ENCODE measurements at places on chromosomes 16 and 17.

- no peak for DNase-seq
Observed at GRCh38 chr16:77951788-77952187, 70.6 kb upstream of the CLEC3A start.

- no peak for DNase-seq
Observed at GRCh38 chr17:43975898-43976297, 22.2 kb upstream of the PYY start.

DNA sequence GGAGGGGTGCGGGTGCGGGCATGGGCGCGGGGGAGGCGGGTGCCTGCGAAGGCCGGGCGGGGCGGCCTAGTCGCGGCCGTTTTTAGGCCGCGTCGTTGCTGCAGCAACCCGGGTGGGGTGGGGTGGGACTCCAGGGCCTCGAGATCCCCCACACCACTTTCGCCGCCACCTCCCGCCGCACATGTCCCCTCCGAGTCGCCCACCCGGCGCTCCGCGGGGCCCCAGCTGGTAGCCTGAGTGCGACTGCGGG lies 11.3 kb downstream of the TBX2 start:
- DNase-seq: no peak

DNA sequence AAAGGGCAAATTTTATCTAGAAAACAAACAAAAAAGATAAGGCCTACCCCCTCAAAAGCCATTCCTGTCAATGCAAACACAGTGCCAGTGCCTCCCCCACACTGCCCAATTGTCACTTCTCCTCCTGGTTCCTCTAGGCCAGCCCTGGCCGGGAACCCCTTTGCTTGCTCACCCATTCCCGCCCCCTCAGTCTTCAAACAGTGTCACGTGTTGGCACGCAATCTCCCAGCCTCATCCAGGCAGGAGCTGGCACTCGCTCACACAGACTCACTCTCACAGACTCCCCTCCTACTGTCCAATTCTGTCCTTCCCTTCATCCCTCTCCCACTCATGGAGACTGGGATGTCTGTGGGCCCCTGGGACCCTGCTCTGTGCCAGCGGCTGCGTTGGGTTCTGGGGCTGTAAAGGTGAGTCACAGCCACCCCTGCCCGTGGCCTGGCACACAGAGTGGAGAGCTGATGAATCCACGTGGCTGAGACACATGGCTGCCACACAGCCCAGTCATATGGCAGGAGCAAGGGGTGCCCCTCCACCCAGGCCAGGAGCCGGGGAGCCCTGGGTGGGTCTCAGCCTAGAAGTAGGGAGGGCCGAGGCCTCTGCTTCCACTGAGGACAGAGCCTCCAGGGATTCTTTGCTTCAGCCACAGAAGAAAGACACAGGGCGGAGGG lies 54.8 kb downstream of the VAC14 start:
- DNase-seq: no peak

DNA sequence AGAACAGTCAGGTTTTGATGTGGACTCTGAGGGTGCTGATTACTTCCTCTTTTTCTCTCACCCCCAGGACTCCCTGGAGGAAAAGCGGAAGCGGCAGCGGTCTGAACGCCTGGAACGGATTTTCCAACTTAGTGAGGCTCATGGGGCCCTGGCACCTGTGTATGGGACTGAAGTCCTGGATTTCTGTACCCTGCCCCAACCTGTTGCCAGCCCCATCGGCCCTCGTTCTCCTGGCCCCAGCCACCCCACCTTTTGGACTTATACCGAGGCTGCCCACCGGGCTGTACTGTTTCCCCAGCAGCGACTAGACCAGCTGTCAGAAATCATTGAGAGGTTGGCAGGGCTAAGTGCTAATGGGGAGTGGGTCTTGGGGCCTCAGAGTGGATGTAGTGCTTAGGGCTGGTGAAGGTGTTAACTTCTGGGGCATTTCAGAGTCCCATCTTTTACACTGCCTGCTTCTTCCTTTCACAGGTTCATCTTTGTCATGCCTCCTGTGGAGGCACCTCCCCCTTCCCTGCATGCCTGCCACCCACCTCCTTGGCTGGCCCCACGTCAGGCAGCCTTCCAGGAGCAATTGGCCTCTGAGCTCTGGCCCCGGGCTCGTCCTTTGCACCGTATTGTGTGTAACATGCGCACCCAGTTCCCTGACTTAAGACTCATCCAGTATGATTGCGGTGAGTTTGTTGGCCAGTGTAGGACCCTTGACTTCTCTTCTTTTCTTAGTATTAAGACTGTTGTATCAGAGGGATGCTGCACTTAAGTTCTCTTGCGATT lies 19.1 kb upstream of the PHKG2 start:
- no peak for DNase-seq

DNA sequence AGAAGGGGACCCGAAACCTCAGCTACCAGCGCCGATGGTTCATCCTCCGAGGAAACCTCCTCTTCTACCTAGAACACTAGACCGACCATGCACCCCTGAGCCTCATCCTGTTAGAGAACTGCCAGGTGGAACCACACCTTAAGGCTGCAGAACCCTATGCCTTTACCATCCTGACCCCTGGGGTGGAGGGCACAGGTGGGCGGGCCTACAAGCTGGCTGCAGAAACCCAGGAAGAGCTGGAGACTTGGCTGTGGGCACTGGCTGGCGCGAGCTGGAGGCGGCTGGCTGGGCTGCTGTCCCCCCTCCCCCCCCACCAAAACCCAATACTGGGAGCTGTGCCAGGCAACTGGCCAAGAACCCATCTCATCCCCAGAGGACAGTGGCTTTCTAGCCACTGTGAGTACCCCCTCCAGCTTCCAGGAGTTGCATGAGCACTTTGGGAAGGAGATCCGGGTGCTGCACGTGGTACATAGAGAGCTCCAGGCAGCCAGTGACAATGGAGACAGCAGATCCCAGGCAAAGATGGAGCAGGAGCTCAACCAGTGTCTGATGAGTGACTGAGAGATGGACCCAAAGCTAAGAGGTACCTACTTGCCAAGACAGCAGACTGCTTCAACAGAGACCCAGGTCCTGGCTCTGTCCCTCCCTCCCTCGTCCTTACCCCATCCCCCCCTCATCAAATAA lies 1.4 kb upstream of the CD2BP2 start:
- no peak for DNase-seq

- DNase-seq: no peak
Observed at GRCh38 chr16:797120-797420, 3.5 kb downstream of the GNG13 start.

DNA sequence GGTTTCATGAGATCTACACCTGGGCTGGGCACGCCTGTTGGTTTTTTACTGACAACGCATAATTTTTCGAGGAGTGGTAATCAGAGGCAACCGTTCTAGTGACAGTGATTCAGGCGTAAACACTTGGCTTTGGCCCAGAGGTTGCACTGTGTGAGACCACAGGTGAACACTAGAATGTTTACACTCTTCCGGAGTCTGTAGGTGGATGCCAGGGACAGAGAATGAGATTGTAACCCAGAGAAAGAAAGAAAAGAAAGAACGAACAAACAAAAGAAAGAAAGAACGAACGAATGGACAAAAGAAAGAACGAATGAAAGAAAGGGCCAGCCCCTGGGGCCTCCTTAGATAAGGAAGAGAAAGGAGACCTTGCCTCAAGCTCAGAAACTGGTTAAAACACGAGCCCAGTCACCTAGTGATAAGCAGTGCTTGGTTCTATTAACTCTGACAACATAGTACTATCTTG lies 113.2 kb downstream of the PRKCB start:
- DNase-seq: no peak

DNA sequence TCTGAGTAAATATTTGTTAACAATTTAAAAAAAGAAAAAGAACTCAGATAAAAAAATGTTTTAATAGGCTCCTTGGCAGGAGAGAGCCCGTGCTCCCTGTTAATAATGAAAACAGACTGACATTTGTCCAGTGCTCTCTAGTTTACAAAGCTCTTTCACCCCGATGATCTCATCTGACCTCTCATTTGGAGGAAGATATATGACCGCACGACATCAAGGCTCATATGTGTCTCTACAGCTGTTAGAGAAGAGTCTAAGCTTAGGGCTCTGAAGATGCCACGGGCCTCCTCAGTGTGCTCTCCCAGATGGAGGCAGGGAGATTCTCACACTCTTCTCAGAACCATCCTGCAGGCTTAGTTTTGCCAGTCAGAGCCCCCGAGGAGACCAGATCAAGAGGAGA lies 280.8 kb upstream of the IRX5 start:
- DNase-seq: no peak

GRCh38 chr17:42989726-42990652 lies 8.2 kb upstream of the RPL27 start:
- DNase-seq: no peak

DNA sequence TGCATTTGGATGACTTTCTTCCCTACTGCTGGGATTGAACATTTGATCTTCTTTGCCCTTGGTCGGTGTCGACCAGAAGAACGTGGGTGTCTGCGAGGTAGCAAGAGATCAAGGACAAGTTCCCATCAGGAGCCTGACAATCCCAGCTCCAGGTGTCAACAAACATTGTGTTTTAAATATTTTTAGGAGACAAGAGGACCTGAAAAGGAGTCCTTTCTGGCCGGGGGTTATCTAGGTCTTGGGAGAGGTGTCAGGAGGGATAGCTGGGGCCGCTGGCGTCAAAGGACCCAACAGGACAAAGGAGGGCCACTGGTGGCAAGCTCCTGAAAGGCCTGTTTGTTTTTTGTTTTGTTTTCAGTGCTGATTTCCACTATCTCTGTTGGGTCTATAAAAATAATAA lies 308.4 kb upstream of the ERCC4 start:
- DNase-seq: no peak

DNA sequence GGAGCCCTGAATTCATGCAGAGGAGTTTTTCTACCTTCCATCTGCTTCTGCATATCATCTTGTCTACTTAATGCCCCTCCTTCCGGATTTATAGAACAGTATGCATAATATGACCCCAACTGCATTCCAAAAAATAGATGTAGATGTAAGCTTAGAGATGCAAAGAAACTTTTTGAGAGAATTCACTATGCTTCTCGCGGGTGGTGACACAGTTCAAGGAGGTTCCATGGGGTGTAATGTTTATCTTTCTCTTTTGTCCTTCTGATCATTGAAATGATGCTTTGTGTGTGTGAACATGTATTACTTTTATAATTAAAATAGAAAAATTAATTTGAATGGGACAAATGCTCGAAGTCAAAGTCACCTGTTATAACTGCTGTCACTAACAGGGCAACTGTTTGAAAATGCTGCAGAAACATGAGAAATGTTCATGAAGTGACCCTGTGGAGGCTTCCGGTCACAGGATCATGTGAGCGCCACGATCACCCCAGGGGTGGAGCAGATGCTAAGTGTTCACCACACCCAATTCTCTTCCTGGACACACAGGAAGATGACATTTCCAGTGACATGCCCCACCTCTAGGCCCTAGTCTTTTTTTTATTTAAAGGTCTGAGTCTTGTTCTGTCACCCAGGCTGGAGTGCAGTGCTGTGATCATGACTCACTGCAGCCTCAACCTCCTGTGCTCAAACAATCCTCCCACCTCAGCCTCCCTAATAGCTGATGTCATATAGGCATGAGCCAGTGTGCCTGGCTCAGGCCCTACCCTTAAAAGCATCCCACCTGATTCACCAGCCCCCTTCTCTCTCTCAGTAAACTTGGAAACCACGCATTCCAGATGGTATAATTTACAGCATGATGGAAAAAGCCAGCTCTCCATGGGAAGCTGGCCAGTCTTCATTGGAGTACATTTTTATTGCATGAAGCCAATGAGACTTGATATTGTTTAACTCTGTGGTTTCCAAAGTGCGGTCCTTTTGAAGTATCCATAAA lies 21.0 kb upstream of the AGRP start:
- no peak for DNase-seq

- DNase-seq: no peak
Observed at GRCh38 chr17:40822132-40822812, at the start of gene KRT10. TSS of gene KRT10 (minus strand) at chr17:40822614. CDS start at chr17:40822585, 29 bp downstream.

DNA sequence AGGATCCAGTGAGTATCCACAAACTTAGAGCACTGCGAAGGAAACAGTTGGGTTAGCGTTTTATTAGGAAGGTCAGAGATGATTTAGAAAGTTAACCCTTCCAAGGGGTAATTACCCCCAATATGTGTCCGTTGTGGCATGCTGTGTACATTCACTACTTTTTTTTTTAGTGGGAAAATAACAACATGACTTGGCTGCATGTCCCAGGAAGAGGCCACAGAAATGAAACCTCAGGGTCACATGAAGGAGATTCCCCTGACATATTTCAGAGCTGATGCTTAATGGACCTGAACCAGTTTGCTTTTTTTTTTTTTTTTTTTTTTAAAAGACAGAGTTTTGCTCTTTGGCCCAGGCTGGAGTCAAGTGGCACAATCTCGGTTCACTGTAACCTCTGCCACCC lies 167.5 kb downstream of the PRKCA start:
- DNase-seq: no peak

DNA sequence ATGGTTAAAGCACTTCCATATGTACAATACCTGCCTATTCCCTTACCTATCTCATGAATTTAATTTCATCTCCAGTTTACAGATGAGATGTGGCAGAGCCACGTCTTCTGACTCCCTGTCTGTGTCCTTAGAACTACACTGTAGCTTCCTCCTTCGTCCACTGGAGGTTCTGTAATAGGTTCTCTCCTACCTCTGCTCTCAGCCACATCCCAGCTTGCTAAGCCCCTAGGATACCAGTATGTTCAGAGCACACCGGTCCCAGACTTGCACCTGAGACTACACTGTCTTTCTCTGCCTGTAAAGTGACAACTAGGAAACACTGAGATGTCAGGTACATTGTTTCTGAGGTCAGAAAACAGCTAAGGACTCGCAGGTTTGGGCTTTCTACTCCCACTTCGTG lies 3.8 kb upstream of the RASL10B start:
- no peak for DNase-seq

GRCh38 chr17:75850928-75851692 lies 4.0 kb downstream of the WBP2 start:
- DNase-seq: no peak

DNA sequence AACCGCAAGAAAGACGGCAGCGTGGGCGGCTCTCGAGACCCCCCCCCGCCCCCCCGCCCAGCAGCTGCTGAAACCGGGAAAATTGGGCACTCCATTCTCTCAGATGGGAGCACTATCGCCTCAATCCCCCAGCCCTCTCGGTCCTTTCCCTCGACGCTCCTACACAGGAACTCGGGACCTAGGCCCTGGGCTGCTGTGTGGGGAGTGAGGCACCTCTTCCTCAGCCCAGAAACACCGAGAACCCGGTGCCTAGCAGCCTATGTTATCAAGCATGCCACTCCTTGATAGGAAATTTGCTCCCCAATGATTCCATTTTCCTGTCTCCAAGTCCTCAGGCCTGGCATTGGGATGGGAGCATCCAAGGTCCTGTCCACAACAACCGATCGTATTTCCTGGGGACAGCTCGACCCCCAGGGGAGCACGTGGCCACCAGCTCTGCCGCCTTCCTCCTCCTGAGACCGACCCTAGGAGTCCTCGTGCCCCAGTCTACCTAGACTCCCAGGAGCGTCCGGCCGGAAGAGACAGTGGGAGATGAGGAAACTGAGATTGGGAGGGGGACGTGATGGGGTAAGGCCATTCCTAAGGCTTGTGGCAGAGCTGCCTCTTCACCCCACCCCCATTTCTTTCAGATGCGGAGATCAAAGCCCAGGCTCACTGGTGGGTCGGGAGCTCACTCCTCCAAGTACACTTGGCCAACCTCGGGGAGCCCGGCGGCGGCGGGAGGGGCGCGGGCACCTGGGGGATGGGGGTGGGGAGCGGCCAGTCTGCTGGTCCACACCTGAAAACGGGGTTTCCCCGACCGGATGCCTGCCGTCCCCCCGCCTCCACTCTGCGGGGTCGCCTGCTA lies 17.5 kb upstream of the CBX8 start:
- DNase-seq: no peak

Data from NK-92 treated with Interleukin-12 subunit alpha and Interleukin-12 subunit beta, amount 100 ng/mL, for 24 hours (cell line).